ENCODE measurements at places on chromosomes 6 and 20.
A peak's percentile ranks its signal among the peaks of the same experiment; 100 is the strongest.

GRCh38 chr6:142985281-142985680 is 40.3 kb upstream of the HIVEP2 start:
- no peak overlapping the region for H3K27ac ChIP-seq
- DNase-seq: no peak
- H3K4me1 ChIP-seq: no peaks in the 10 kb centered on the region
- H3K36me3 ChIP-seq: no peaks in the 10 kb centered on the region
- no peaks in the 10 kb centered on the region for H3K27me3 ChIP-seq

- no peak overlapping the region for H3K27ac ChIP-seq
- no peaks in the 10 kb centered on the region for H3K36me3 ChIP-seq
- H3K4me1 ChIP-seq: no peaks in the 10 kb centered on the region
- no peak for DNase-seq
- peaks cover 28% of the 10 kb centered on the region for H3K27me3 ChIP-seq
These were observed 75.8 kb downstream of the CDH22 start for GRCh38 chr20:46232539-46232938.

DNA sequence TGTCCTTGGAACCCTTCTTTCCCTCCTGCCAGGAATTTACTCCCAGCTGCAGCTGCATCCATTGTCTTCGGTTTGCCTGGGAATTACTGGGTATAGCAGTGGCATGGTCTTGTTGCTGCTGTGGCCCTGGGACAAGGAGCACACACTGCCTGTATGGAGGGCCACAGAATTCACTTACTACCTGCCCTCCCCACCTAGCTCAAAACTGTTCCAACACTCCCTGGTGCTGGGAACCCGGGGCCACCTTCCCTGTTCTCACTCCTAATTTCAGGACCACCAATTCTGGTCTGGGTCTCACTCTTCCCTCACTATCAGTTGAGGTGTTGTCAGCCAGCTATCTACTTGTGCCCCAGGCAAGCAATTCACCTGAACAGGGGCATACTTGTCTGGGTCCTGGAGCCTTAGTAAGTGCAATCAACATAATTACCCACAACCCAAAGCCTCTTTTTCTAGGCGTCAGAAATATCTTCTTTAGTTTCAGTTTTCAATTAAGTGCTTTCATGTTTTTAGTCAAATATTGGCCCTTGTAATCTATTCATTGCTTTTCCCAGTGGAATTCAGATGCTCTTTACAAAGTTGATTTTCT is 47.2 kb downstream of the METTL24 start:
- H3K4me1 ChIP-seq: no peaks in the 10 kb centered on the region
- H3K27me3 ChIP-seq: no peaks in the 10 kb centered on the region
- H3K27ac ChIP-seq: no peak overlapping the region
- no peak overlapping the region for H3K4me3 ChIP-seq

- no peaks in the 10 kb centered on the region for H3K27me3 ChIP-seq
- no peak for DNase-seq
- peaks cover 76% of the 10 kb centered on the region for H3K4me1 ChIP-seq
- peak overlapping the region; percentile 8 for H3K4me3 ChIP-seq
- peaks cover 4% of the 10 kb centered on the region for H3K36me3 ChIP-seq
These were observed 2.0 kb downstream of the NNAT start for GRCh38 chr20:37523012-37523391.

DNA sequence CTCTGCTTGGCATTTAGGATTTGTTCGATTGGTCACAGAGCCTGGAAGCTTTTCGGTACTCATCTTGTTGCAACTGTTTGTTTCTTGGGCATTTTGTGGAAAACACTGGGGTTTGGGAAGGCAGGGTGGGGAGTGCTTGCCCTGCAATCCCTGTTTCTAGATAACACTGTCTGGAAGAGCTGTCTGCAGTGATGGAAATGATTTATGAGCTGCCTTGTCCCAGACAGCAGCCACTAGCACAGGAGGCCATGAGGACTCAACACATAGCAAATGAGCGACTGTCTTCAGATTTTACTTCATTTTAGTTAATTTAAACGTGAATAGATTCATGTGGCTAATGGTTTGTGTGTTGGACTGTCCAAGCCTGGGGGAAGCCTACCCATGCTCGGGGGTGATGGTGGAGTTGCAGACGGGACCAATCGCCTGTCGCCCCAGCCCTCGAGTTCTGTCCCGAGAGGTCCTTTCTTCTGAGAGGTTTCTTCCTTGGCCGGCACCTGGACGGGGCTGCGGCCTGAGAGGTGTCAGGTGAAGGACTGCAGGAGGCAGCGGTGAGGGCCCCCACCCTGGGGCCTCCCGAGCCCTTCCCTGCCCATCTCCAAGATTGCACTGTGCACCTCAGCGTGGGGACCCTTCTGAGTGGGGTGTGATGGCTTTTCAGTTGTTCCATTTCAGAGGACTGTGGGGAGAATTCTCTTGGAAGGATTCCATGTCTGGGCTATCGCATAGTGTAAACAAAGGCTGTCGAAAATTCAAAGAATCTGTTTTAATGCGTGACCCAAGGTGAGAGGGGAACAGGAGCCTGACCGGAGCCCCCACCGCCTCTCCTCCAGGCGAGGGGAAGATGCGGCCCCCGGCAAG is 55.4 kb downstream of the SMOC2 start:
- H3K27me3 ChIP-seq: no peaks in the 10 kb centered on the region
- H3K4me3 ChIP-seq: no peak overlapping the region
- H3K36me3 ChIP-seq: no peaks in the 10 kb centered on the region

DNA sequence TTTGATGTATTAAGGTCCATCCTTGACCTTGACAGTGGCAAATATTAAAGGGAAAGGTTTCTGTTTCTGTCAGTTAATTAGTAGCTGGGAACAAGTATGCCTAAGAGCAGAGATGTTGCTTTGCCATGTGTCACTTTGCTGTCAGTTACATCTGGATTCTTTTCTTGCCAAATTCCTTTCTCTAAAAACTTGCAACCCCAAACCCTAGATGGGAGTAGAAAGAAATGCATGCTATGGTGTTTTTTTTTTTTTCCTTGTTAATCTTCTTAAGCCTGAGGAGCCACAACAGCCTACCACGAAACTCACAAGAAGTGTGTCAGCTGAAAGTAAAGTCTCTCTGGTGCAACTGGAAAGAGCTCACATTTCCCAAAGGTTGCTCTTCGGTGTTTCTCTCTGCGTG is 18.0 kb upstream of the CLDN20 start:
- no peak overlapping the region for H3K4me3 ChIP-seq
- no peak overlapping the region for H3K27ac ChIP-seq
- peaks cover 5% of the 10 kb centered on the region for H3K4me1 ChIP-seq
- H3K36me3 ChIP-seq: no peaks in the 10 kb centered on the region
- no peak for DNase-seq
- no peaks in the 10 kb centered on the region for H3K27me3 ChIP-seq

DNA sequence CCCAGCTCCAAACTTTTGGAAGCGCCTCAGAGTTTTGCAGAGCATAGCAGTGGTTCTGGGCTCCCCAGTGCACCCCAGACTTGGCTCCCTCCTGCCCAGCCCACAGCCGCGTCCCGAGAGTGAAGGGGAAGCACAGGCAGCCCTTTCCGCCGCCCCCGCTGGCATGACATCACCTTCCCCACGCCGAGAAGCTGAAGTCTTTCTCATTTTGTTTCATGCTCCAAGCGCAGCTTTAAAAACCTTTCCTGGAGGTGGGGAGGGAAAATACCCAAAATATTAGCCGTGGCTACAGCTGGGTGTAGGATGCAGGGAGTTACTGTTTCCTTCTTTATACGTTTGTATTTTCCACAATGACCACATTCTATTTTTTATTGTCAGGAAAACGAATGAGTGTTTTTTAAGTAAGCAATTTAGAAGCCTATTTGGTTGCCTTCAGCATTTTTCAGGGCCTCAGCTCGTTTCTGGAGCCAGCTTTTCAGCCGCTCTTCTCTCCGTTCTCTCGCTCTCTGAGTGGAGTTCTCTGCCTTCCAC is 72.9 kb downstream of the SNX5 start:
- no peaks in the 10 kb centered on the region for H3K27me3 ChIP-seq
- DNase-seq: peak; percentile 84
- peak overlapping the region; percentile 40 for H3K4me3 ChIP-seq
- peaks cover 18% of the 10 kb centered on the region for H3K4me1 ChIP-seq

- DNase-seq: no peak
- H3K27me3 ChIP-seq: no peaks in the 10 kb centered on the region
- H3K36me3 ChIP-seq: no peaks in the 10 kb centered on the region
These were observed 23.6 kb upstream of the FBXL4 start for GRCh38 chr6:98971303-98971702.

- peaks cover 97% of the 10 kb centered on the region for H3K36me3 ChIP-seq
- H3K27me3 ChIP-seq: no peaks in the 10 kb centered on the region
- H3K4me3 ChIP-seq: no peak overlapping the region
- H3K4me1 ChIP-seq: peaks cover 20% of the 10 kb centered on the region
- H3K27ac ChIP-seq: peak overlapping the region; percentile 78
- DNase-seq: no peak
These were observed 22.1 kb downstream of the TTPAL start for GRCh38 chr20:44497761-44498160.

- no peaks in the 10 kb centered on the region for H3K4me1 ChIP-seq
- no peak for DNase-seq
- no peak overlapping the region for H3K4me3 ChIP-seq
- no peaks in the 10 kb centered on the region for H3K27me3 ChIP-seq
- H3K27ac ChIP-seq: no peak overlapping the region
These were observed 37.6 kb downstream of the ZNF391 start for GRCh38 chr6:27426045-27426620.

DNA sequence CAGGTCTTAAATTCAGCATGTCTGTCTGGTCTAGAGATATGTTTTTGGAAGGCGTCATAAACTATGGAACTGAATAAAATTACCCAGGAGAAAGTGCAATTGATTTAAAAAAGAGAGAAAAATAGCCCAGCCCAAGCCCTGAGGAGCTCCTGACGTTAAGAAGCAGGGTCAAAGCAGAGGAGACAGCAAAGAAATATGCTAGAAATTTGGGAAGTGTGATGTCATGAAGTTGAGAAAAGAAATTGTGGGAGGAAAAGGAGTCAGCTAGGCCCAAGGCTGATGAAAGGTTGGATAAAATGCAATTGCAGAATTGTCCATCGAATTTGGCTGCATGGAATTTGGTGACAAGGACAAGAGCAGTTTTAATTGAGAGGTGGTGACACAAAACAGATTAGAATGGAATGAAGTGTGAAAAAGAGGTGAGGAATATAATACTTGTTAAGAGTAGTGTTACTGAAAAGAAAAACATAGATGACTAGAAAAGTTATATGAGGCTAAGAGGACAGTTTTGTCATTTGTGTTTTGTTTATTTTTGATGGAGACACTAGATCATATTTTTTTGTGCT is 381.6 kb downstream of the LAMA2 start:
- H3K27me3 ChIP-seq: no peaks in the 10 kb centered on the region
- no peak overlapping the region for H3K4me3 ChIP-seq
- H3K36me3 ChIP-seq: no peaks in the 10 kb centered on the region
- no peaks in the 10 kb centered on the region for H3K4me1 ChIP-seq
- DNase-seq: no peak

DNA sequence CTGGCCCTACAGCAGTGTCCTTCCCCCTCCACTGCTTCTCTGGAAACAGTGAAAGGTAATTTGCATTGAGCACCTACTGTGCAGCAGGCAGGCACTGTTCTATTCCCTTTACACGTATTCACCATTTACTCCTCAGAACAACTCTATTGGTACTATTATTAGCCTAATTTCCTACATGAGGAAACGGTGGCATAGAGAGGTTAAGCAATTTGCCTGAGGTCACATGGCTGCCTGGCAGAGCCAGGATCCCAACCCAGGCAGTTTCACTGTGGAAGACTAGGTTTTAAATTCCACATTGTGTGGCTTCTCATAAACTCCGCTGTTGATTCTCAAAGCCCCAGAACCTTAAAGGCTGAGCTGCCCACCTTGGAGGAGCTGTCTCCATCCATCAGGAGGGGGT is 72.7 kb downstream of the CLIC5 start:
- no peak for DNase-seq
- H3K27ac ChIP-seq: no peak overlapping the region

- no peak for DNase-seq
- no peaks in the 10 kb centered on the region for H3K36me3 ChIP-seq
- peaks cover 5% of the 10 kb centered on the region for H3K4me1 ChIP-seq
- H3K27me3 ChIP-seq: no peaks in the 10 kb centered on the region
- H3K27ac ChIP-seq: no peak overlapping the region
These were observed 5.4 kb downstream of the LY86 start for GRCh38 chr6:6593867-6594468.

DNA sequence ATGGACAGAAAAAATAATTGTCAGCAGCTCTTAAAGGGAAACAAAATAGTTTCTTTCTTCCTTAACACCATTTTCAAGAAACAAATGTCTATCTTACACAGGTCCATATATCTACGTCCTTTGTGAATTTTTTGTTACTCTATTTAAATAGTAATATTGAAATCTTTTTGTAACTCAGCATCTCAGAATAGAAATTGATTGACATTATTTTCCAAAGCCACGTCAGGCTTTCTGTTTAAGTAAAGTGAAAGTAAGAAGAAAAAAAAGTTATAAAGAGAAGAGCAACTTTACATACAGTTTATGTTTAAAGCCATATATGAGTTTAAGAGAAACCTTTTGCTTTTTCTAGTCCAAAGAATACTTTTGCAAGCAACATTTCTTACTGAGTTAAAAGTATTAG is 402.9 kb upstream of the SOX4 start:
- no peak for DNase-seq
- no peaks in the 10 kb centered on the region for H3K36me3 ChIP-seq

GRCh38 chr6:8468552-8469356 is 33.4 kb upstream of the SLC35B3 start:
- no peaks in the 10 kb centered on the region for H3K36me3 ChIP-seq
- no peaks in the 10 kb centered on the region for H3K4me1 ChIP-seq
- H3K4me3 ChIP-seq: no peak overlapping the region
- no peak overlapping the region for H3K27ac ChIP-seq

DNA sequence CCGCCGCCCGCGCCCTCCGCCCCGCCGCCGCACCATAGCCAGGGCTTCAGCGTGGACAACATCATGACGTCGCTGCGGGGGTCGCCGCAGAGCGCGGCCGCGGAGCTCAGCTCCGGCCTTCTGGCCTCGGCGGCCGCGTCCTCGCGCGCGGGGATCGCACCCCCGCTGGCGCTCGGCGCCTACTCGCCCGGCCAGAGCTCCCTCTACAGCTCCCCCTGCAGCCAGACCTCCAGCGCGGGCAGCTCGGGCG is 1.5 kb downstream of the FOXC1 start:
- DNase-seq: no peak
- H3K27ac ChIP-seq: peak overlapping the region; percentile 92
- H3K4me1 ChIP-seq: peaks cover 64% of the 10 kb centered on the region
- H3K36me3 ChIP-seq: no peaks in the 10 kb centered on the region
- peaks cover 86% of the 10 kb centered on the region for H3K27me3 ChIP-seq

- no peaks in the 10 kb centered on the region for H3K36me3 ChIP-seq
- H3K27ac ChIP-seq: no peak overlapping the region
- H3K4me1 ChIP-seq: peaks cover under 1% of the 10 kb centered on the region
- no peak for DNase-seq
These were observed 6.4 kb upstream of the TRIM38 start for GRCh38 chr6:25956226-25956625.

DNA sequence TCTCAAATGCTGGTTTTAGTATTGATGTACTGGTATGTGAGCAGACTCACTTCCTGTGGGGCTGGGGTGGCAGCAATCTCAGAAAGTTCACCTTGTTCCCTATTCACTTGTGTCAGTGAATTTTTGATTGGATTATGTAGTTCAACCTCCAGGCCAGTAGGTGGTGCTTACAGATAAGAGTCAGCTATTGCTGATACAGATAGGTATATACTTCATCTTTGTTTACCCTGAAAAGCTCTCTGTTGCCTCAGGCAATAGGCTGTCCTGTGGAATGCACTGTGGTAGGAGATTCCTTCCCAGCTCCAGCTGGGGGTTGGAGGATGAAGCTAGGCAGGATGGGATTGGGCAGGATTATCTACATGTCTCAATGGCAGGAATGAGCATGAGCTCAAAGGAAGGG is 851.2 kb upstream of the EYS start:
- H3K4me3 ChIP-seq: no peak overlapping the region
- no peak for DNase-seq
- no peaks in the 10 kb centered on the region for H3K36me3 ChIP-seq
- no peak overlapping the region for H3K27ac ChIP-seq
- no peaks in the 10 kb centered on the region for H3K27me3 ChIP-seq
- H3K4me1 ChIP-seq: no peaks in the 10 kb centered on the region

- no peak for DNase-seq
- no peak overlapping the region for H3K4me3 ChIP-seq
- H3K36me3 ChIP-seq: no peaks in the 10 kb centered on the region
These were observed 41.2 kb upstream of the TMEM200A start for GRCh38 chr6:130324657-130325056.
